ENCODE measurements at places on chromosomes 2 and 18.

GRCh38 chr2:173326806-173327205 is 27.9 kb upstream of the CDCA7 start:
- DNase-seq, result no peak

DNA sequence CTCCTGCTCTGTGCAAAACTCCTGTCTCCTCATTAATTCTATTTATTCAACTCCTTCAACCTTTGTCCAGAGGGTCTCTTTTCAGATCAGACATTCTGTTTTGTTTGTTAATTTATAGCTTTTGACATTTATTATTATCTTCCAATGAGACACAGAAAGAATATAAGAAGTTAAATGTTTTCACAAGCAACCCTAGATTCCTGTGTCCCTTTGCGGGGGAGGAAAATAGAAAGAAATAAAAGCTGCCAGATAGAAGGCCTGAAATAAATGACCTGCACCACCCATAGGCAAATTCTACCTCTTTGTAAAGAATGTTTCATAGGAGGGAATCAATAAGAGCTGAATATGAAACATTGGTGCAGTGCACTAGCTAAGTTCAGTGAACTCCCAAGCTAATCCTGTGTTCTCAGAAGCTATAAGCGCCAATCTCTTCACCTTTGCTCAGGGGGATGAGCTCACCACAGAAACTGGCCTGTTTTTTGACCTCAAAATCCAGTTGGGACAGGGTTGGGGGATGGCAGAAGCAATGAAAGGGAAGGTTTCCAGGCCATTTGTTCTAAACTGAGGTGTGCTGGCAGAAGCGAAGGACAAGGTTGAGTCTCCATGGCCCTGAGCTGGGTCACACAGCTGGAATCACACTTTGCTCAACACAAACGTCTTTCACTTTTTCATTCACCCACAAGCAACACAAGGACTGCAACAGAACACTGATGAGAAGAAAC is 258.6 kb downstream of the NRXN1 start:
- DNase-seq, result no peak

- DNase-seq, result no peak
Measured at GRCh38 chr2:29477186-29477585, 362.0 kb downstream of the CLIP4 start.

DNA sequence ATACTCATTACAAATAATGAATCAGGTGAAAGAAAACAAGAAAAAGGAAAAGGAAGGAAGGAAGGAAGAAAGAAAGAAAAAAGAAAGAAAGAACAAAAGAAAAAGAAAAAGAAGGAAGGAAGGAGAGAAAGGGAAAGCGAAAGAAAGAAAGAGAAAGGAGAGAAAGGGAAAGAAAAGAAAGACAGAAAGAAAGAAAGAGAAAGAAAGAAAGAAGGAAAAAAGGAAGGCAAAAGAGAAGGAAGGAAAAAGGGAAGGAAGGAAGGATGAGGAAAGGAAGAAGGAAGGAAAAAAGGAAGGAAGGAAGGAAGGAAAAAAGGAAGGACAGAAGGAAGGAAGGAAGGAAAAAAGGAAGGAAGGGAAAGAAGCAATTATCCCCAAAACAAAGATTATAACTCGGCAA is 1460.4 kb upstream of the PIK3C3 start:
- no peak for DNase-seq

- no peak for DNase-seq
Measured at GRCh38 chr2:227932403-227932802, 61.0 kb downstream of the DAW1 start.

DNA sequence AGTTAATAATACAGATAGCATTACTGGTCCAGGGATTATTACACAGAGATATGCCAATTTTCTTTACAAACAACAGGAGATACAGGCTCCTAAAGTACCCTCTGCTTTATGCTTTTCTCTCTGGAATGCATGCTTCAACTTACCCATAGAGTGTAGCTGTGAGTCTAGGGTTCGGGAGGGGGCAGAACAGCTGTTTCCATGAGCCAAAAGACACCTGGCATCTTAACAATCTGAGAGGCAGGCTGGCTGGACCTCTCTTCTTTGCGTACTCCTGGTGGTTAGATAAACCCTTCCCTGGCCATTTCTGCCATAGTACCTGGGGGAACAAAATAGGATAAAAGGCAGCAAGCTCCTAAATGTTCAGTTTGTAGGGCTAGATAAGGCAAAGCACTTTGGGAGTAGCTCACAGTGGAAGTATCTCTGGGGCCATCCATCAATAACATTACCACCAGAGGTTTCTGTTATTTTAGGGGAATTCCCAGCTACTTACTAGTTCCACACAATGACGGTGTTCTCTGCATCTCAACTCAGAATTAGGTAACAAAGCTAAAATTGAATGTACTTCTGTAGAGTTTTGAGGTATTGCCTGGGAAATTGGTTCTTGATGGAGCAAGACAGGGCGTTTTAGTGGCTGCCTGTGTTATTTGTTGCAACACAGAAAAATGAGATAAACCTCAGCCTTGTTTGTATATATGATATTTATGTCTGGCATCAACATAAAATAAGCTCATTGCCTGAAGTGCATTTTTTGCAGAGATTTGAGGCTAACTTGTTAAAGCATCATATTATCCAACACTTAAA is 6.2 kb upstream of the CCDC85A start:
- no peak for DNase-seq

GRCh38 chr2:47487498-47487875 is 84.5 kb downstream of the MSH2 start:
- DNase-seq, result no peak

GRCh38 chr2:47282621-47283272 is 120.2 kb upstream of the MSH2 start:
- DNase-seq, result no peak

GRCh38 chr2:143429932-143430679 is 300.9 kb downstream of the ARHGAP15 start:
- DNase-seq, result peak; percentile 51

DNA sequence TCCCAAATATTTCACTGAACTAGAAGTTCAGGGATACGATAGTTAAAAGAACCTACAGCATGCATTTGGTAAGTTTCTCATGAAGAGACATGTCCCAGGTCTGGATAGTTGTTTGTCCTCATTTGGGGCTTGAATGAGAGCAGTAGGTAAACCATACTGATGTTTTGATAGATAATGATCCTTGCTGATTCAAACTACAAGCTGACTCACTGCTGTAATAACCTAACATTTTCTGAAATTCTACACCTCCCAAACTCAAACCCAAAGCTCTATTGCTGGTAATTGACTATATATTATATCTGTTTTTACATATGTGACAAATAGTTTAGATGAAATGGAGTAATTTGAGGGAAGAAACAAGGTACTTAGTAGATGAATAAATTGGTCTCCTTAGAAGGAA is 154.1 kb upstream of the BOD1L2 start:
- no peak for DNase-seq

- peak; percentile 54 for DNase-seq
Measured at GRCh38 chr2:234395891-234396420, 100.9 kb downstream of the ARL4C start.

DNA sequence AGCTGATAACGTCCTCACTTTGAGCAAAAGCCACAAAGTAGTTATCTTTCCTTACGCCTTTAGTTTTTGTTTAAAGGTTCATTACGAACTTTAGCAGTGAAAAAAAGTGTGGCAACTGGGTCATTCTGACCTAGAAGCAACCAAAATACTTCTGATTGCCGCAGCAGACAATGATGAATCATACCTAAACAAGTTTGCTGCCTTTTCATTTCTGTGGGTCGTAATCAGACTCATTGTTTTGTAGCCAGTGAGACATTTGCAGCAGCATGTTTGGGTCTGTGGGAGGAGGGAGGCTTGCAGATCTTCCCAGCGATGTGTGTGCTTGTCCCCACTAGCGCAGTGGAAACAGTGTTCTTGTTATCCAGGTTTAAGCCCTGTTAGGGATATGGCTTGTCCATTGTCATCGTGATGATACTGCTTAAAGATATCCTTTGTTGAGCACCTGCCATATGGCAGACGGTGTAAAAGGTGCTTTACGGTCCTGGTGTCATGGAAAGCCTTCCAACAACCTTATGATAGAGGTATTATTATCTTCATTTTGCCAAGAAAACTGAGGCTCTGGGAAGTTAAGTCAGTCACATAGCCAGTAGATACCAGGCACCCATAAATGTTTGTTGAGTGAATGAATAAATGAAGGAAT is 1.3 kb upstream of the GREB1 start:
- no peak for DNase-seq

DNA sequence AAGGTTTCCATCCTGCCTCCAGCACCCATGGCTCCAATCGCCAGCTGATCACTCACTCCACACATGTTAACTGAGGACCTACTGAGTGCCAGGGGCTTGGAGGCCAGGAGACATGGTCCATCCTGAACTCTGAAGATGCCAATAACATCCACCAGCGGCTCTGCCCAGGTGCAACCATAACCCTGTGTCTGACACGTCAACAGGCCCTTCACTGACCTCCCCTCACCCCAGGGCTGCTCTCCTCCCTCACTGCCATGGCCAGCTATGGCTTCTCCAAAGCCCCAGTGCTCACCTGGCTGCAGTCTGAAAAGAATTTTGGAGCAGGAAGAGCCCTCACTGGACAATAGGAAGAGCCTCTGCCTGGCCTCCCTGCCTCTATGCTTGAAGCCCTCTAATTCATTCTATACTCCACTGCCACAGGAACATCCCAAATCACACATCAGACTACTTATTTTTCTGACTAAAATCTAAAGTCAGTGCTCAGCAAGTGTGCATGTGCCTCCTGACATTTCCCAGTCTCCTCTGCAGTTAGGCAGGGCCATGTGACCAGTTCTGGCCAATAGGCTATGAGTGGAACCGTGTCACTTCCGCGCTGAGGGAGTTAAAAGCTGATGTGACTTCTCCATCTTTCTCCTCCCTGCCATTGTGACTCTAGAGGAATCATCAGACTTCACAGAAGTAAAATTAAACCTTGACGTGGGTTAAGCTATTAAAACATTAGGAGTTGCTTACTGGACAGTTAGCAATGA is 37.2 kb downstream of the ZBTB7C start:
- DNase-seq, result no peak

DNA sequence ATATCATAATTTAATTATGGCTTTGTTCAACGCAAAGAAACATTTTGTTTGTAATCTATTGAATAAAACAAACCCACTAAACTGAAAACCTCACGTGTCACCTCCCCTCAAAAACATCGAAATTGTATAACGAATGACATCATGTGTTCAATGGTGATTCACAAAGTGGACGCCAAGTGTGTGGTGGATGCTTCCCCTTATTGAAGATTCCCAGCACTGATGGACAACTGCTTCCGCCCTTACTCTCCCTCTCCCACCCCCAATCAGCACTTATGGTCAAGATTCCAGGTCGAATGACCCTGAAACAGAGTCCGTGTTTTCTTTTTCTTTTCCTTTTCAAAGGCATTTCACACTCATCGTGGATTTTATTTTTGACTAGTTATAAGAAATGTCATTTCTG is 383.0 kb upstream of the SMIM21 start:
- DNase-seq, result no peak
